Right atrium auricular region (tissue), 2 donors: ENCODE measurements at places on chromosomes 2 and 18. TPM values are rescaled to one million over a fixed set of nuclear protein-coding genes. Genes with fewer than 3 reads are reported as not detected.

DNA sequence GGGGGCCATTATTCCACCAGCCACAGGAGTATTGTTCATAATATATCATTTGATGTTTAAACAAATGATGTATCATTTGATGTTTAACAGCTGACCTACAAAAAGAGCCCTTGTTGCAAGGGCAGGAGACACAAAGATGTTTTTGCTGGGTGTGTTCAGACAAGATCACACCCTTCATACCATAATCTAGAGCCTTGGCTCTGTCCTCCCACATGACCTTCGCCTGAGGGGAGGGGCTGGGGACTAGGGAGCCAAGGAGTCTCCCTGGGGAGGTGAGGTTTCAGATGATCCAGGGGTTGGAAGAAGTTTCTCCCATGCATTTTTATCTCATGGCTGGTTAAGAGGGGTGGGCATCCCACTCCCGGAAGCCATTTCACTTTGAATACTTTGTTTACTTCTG, 33.5 kb downstream of the CDC42EP3 start:
- DNase-seq = no peak

GRCh38 chr2:230161184-230161583, 58.6 kb downstream of the SP110 start:
- no peak for DNase-seq

- no peak for DNase-seq
These were observed 308.5 kb downstream of the EPHA4 start for GRCh38 chr2:221263573-221263972.

DNA sequence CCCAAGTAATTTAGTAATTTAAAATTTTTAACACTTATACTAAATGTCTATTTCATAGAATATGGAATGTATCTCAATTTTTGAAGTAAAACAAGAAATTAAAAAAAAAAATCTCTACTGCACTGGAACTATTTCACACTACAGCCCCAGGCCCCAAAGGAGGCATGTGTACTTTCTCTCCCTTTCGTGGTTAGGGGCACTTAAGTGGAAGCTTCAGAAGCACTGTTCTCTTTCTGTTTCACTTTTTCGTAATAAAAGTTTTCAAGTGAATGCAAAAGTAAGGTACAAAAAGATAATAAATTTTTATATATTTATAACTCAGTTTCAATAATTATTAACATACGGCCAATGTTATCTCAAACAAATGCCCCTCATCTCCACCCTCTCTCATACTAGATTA, 123.8 kb upstream of the STON1 start:
- DNase-seq = no peak

- no peak for DNase-seq
These were observed 91.0 kb downstream of the MARCHF4 start for GRCh38 chr2:216281316-216281715.

GRCh38 chr18:21389283-21389682, 147.3 kb downstream of the GREB1L start:
- DNase-seq = no peak

- DNase-seq = no peak
These were observed 1.7 kb downstream of the FOSL2 start for GRCh38 chr2:28394331-28394877.

- DNase-seq = no peak
These were observed 22.9 kb downstream of the ITGAV start for GRCh38 chr2:186612555-186613440.

DNA sequence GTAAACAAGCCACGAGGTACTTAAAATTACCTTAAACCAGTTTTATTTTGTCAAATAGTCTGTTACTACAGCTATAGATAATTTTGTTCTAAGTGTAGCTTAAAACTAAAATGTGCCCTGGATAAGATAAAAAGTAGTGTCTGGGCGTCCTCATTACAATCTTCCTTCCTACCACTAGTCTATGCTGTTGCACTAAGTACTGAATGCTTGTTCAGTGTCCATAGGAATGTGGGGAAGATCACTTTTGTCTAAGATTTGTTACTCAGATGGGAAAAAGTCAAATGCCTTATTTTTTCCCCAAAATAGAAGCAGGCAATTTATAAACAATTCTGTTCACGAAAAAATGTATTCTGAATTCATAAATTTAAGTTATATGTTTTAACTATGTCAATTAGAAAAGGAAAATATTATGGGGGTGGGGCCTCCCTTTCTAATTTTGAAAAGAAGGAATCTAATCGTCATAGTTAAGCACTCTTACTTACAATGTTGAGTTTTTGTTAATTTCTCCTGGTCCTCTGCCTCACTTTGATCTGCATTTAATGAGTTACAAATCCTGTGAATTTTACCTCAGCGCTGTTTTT, 140.4 kb upstream of the VRK2 start:
- no peak for DNase-seq

GRCh38 chr2:155298001-155298400, 599.5 kb downstream of the KCNJ3 start:
- DNase-seq = no peak

GRCh38 chr2:105746177-105747080, 1.7 kb downstream of the NCK2 start:
- DNase-seq = no peak

DNA sequence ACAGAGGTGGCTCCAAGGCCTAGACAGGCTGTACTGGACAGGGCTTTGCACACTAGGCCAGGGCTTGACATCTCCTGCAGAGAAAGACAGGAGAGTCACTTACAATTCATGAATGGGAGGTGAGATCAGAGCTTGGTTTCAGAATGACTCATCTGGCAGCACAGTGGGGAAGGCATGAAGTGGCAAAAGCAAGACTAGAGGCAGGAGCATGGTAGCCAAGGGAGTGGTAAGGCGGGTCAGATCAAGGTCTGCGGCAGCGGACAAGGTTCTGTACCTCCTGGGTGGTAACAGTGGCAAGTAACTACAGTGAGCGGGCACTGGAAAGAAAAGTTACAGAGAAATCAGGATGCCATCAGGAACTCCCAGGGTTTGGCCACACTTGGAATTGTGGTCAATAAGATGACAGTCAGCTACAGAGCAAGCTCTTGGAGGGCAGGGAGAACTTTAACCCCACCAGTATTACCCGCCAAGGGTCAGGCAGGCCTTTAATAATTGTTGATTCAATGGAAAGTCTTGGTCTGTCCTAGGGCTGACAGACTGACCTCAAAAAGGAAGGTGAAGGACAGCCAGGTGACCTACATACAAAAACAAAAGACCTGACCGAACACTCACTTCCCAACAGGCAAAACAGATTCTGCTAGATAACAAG, 5.7 kb downstream of the MCFD2 start:
- no peak for DNase-seq

DNA sequence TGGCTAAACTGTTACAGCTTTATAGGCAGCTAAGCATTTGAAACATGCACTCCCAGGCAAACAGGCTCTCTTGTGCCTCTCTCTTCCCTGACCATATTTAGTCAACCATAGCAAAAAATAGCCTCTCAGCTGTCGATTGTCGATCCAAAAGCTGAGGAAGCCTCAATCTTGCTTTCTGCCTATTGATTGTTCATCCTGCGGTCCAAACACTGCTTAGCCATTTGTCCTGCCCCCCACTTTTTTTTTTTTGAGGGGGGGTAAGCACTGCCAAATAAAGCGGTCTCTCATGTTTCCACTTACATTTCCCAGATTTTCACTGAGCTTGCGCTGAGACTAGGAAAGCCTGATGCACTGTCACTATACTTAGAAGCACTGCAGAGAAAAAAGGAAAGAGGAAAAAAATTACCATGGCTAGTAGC, 90.8 kb downstream of the MIB1 start:
- DNase-seq = no peak

- peak; percentile 18 for DNase-seq
These were observed 125.2 kb downstream of the PTGR3 start for GRCh38 chr18:75083761-75084160.

DNA sequence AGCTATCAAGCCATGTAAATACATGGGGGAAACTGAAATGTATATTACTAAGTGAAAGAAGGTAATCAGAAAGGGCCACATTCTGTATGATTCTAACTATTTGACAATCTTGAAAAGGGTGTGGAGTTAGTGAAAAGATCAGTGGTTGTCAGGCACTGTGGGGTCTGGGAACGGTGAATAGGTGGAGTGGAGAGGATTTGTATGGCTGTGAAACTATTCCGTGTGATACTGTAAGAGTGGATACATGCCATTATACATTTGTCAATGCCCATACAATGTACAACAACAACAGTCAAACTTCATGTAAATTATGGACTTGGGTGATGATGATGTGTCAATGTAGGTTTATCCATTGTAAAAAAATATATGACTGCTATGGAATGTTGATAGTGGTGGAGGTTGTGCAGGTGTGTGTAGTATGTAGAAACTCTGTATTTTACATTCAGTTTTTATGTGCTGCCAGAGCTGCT, 1116.2 kb downstream of the SUCLG1 start:
- no peak for DNase-seq

DNA sequence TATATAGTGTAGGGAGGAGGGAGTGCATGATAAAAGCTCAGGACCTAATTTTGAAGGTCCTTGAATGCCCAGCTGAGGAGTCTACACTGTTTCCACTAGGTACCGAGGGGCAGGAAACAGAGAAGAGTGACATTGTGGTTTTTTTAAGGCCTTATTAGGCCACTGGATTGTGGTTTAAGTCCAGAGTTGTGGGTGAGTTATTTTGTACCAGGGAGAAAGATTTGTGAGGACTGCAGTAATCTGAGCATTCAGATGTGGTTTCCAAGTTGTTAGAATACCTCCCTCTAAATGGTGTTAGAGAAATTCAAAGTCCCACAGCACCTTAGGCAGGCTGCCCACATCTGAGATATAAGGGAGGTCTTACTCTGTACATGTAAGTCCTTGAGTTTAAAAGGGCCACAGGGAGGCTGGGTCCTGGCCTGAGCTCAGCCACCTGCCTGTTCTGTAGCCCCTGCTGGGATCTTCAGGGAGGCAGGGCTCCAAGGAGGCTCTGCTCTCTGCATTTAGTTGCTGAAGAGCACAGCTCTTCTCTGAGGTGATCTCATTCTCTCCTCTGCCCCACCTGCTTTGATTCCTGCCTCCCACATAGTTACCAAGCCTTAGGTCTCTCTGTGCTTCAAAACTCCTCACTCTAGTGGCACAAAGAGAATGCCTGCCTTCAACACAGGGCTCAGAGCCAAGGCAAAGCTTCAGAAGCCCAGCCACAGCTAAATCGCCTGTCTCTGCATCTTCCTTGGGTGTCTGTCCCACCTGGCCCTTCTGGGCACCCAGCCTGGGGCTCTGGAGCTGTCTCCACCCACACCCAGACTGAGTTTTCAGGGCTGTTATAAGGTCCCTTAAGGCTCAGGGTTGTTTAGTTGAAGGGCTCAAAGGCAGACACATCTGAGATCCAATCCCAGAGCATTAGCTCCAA, 88.1 kb downstream of the VSNL1 start:
- no peak for DNase-seq

ELOA2 gene
- total RNA-seq = not detected

MC4R gene
- not detected for total RNA-seq
